ENCODE measurements at places on chromosomes 1 and 21. TPM values are rescaled to one million over a fixed set of nuclear protein-coding genes. Genes with fewer than 3 reads are reported as not detected.

MYCL gene
- 0.09 TPM for total RNA-seq

DMRTA2 gene
- not detected for total RNA-seq

TMEM53 gene
- total RNA-seq: 3.5 TPM

- ATAC-seq: no peak
Observed at GRCh38 chr21:25494804-25495203, 112.5 kb downstream of the MRPL39 start.

HTR6 gene
- not detected for total RNA-seq

All from activated T-helper 17 cell treated with anti-CD3 and anti-CD28 coated beads, Interleukin-2, amount 50 U/mL, for 72 hours (primary cell).